ENCODE measurements at places on chromosomes 7 and 10.

DNA sequence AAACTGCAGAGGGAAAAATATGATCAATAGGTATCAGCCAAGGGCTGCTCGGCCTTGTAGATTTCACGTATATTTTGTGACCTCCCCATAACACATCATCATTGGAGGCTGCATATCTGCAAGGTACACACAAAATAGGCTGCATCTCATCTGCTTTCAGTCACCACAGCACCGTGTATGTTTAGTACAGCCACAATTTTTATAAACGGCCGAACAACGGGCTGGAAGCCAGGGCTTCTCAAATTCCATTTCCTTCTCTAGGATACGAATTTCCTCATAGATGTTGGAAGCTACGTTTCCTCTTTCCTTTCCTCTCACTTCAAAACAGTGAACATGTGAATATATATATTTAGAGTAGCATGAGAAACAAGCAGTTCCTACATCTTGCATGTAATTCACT is 20.2 kb upstream of the FOXK1 start:
- DNase-seq = peak; percentile 49

DNA sequence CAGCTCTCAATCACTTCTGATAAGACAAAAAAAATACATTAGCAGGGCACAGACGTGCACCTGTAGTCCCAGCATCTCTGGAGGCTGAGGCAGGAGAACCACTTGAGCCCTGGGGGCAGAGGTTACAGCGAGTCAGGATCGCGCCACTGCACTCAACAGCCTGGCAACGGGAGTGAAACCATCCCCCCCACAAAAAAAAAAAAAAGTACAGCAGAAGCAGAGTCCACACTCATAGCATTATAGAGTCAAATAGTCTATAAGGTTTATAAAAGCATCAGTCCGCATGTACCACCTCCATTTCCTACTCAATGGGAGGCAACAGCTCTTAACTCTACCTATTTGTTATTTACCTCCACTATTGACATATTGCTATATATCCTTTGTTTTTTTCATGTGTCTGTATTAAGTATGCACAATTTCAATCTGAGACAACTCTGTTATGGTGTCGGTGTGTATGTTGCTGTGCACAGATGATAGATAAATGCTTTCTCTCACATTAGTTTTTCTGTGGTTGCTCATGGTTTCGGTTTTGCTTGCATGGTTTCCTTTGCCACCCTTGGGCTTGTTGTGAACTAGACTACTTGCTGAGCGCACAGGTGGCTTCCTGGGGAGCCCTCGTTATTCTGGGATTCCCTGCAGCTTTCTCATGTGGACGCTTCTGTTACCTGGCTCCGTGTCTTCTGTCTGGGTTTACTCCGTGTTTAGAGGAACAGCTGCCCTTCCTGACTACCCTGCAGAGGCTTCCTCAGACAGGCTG is 40.4 kb downstream of the PROSER2 start:
- no peak for DNase-seq

- no peak for DNase-seq
Observed at GRCh38 chr7:935874-936385, 18.6 kb downstream of the ADAP1 start.

GRCh38 chr10:6151087-6151977 is 51.4 kb upstream of the PFKFB3 start:
- peak; percentile 76 for DNase-seq

DNA sequence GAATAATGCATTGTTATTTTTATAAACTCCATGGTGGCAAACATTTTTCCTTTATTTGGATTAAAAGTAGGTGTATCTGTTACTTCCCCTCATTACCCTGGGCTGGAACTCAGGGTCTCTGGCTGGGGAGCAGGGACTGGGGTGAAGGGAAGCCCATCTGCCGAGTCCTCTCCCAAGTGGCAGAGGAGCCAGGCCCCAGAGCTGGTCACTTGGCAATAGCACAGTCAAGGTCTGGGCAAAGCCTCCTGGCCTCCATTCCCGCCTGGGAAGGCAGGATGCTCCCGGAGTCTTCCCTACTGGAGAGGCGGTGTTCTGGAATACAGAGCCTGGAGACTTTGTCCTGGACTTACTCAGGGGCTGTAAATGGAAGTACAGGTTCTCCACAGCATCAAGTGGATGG is 76.2 kb downstream of the CDH23 start:
- no peak for DNase-seq

DNA sequence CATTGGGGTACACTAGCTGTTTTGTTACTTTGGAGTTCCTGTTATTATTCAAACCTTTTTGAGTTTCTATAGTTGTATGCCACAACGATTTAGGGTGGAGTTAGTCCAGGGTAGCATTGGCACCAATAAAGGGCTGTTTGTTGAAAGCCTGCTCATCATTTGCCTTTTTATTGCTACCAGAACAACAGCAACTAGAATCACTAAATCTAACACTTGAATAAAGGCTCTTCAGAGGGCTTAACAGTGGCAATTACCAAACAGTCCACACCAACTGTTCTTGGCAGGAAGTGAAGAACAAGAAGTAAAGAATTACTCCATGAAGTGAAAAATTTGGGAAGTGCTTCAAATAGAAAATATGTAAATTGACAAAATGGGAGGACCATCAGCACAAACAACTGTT is 621.4 kb downstream of the PHTF2 start:
- no peak for DNase-seq

DNA sequence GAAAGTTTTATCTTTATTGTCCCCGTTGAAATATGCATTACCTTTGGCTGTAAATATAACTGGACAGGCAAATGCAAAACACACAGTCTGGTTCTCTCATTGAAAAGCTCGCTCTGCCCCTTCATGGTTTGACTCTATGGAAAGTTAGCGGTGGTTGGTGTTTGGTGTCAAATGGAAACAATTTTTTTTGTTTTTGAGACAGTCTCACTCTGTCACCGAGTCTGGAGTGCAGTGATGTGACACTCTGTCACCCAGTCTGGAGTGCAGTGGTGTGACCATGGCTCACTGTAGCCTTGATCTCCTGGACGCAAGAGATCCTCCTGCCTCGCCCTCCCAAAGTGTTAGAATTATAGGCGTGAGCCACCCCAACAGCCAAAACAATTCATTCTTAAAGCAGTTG is 149.7 kb downstream of the LRRC4 start:
- no peak for DNase-seq

GRCh38 chr7:93958216-93958615 is 36.7 kb downstream of the GNG11 start:
- peak; percentile 59 for DNase-seq

- no peak for DNase-seq
Observed at GRCh38 chr10:107423903-107424302, 259.4 kb upstream of the SORCS1 start.

- DNase-seq = peak; percentile 88
Observed at GRCh38 chr10:23338155-23338828, 6.3 kb downstream of the C10orf67 start.

- DNase-seq = peak; percentile 75
Observed at GRCh38 chr10:19930936-19931893, 115.0 kb downstream of the PLXDC2 start.

- DNase-seq = no peak
Observed at GRCh38 chr10:44467090-44467489, 82.2 kb upstream of the CXCL12 start.

DNA sequence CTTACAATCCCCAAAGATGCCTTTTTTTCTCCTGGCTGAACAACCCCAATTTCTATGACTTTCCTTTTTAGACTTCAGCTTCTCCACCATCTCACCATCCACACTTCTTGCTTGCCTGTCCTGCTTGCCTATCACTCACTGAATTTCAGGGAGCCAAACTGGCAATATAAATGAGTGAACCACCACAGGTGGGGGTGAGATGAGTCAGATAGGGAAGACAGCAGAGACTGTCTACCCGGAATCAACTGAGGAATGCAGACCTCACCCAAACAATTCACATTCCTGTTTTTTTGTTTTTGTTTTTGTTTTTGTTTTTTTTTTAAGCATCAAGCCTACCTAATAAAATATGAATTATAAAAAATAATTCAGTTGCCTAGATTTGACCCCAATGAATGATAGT is 273.8 kb downstream of the NRG3 start:
- no peak for DNase-seq

GRCh38 chr10:124470544-124471434 is 9.2 kb downstream of the LHPP start:
- DNase-seq = no peak

DNA sequence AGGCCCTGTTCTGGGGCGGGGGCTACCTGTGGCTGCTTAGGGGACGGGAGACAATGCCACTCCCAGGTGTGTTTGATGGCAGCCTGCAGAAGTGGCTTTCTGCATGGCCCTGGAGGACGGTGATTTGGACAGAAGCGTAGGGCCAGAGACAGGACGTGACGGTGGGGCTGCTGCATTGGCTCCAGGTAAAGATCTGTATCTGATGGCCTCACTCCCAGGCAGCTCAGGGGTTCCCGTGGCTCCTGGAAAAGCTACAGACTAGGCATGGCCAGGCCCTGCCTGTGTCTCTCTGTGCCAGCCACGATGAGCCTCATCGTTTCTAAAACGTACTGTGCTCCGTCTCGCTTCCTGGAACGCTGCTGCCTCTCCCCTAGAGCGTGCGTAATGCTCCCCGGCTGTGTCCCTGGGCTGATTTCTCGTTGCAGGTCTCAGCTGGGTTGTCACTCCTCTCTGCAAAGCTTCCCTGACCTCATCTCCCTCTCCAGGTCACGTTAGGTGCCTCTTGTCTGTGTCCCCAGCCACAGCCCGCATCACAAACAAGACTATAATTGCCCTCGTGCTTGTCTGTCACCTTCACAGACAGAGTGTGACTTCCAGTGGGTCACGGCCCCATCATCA is 12.6 kb downstream of the GTF2IRD1 start:
- DNase-seq = no peak

DNA sequence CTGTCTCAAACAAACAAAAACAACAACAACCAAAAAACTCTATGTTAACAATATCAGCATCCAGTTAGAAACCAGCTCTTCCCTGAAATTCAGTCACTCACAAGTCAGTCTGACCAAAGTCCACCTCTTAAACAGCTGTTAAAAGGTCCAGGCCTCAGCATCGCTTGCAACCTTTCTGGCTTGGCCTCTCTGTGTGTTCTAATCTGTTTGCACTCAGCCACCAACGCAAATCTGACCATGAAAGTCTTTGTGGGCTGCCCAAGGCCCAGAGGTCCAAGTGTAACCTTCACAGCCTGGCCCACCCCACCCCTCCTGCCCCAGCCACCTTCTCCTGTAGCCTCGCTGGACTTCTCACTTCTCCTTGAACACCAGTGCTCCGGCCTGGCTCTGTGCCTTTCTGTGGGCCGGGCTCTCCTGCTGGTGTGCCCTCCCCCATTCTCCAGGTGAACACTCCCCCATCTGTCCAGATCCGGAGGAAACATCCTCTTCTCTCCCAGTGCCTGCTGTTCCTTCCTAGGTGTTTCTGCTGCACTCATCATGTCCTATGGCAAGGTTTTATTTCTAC is 72.2 kb upstream of the EFCAB10 start:
- no peak for DNase-seq

GRCh38 chr7:35967366-35968139 is 166.7 kb downstream of the SEPTIN7 start:
- no peak for DNase-seq

DNA sequence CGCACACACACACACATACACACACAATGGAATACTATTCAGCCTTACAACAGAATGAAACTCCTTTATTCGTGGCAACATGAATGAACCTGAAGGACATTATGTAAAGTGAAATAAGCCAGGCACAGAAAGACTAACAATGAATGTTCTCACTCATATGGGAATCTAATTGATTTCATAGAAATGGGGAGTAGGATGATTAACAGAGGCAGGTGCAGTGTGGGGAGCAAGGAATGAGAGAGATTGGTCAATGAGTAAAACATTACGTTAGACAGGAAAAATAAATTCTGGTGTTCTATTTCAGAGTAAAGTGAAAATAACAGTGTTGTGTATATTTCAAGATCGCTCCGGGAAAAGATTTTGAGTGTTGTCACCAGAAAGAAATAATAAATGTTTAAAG is 694.5 kb downstream of the NXPH1 start:
- no peak for DNase-seq

GRCh38 chr10:69222157-69223027 is 2.3 kb downstream of the HKDC1 start:
- peak; percentile 77 for DNase-seq

DNA sequence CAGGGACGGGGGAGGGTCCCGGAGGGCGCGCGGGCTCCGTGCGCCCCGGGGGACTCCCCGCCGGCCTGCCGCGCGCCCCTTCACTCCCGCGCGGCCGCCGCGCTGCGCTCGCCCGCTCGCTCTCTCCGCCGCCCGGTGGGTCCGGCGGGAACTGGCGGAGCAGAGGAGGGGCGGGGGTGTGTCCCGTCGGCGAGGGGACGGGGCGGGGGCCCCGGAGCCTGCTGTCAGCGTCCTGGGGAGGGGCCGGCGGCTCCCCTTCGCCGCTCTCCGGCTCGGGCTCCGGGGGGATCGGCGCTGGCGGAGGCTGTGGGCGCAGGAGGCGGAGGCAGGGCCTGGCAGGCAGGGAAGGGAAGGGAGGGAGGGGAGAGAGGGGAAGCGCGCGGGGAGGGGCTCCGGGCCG is at the start of gene SH3PXD2A:
Gene SH3PXD2A (minus strand): TSS at position 153 of the 400 bp plus-strand sequence. CDS start 310 bp downstream, outside the sequence.
- no peak for DNase-seq

- peak; percentile 60 for DNase-seq
Observed at GRCh38 chr7:522071-522950, 2.7 kb upstream of the PDGFA start.

- no peak for DNase-seq
Observed at GRCh38 chr7:156019776-156020565, 207.7 kb upstream of the SHH start.

DNA sequence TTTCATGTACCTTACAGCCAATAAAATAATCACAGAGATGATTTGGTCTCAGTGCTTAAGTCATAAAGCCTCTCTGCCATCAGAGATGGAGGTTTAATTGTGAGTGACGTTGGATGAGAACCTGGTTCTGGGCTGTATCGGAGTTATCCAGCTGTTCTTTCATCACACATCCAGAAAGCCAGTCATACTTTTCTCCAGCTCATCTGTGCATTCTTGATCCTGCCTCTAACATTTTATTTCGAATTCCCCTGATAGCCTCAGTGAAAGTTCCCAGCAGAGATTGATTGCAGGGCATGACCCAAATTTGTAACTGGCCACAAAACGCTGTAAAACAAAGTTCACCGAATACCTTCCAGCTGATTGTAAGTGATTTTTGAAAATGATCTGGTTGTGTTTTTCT is 212.6 kb upstream of the HABP2 start:
- no peak for DNase-seq

- no peak for DNase-seq
Observed at GRCh38 chr10:60167050-60167449, 222.6 kb downstream of the ANK3 start.

DNA sequence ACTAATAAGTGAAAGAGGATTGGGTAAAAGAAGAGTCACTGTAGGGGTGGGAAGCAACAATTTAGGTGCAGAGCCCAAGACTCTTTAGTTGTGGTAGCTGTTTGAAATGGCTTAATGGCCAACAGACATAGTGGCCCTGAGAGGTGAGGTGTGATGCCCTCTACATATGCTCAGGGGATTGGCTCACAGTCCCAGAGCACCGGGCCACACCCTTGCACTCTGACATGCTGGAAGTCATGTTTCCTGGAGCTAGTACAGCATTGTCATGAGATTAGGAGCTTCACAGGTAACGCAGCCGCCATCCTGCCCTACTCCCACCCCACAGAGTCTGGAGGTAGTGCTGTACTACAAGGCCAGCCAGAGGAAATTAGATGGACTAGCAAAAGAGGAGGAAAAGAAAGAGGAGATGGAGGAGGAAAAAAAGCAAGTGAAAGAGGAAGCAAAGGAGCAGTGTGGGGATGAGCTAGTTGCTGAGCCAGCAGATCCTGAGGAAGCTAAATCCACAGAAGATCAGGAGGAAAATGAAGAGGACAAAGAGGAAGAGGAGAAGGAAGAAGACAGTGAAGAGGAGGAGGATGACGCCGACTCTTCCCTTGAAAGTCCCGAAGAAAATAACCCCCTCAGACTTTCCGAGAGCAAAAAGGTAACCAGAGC is 14.8 kb upstream of the FLNC start:
- DNase-seq = no peak
